Ovary (tissue), 10 donors: ENCODE measurements at places on chromosomes 1 and 21. TPM values are rescaled to one million over a fixed set of nuclear protein-coding genes. Genes with fewer than 3 reads are reported as not detected.

Gene OVAAL
- not detected for total RNA-seq

GRCh38 chr1:7447736-7448135 is 323.4 kb upstream of the VAMP3 start:
- no peaks in the 10 kb centered on the region for H3K36me3 ChIP-seq
- no peak overlapping the region for H3K4me3 ChIP-seq
- H3K27ac ChIP-seq: no peak overlapping the region
- DNase-seq: no peak
- H3K27me3 ChIP-seq: no peaks in the 10 kb centered on the region
- no peaks in the 10 kb centered on the region for H3K4me1 ChIP-seq

GRCh38 chr1:3651026-3651929 is 1.0 kb upstream of the TP73 start:
- H3K27me3 ChIP-seq: peaks cover 12% of the 10 kb centered on the region
- peaks cover 8% of the 10 kb centered on the region for H3K4me1 ChIP-seq

- H3K4me3 ChIP-seq: no peak overlapping the region
- peaks cover 11% of the 10 kb centered on the region for H3K4me1 ChIP-seq
- H3K27me3 ChIP-seq: no peaks in the 10 kb centered on the region
- no peaks in the 10 kb centered on the region for H3K36me3 ChIP-seq
- no peak for DNase-seq
Observed at GRCh38 chr1:12180315-12180714, 13.5 kb downstream of the TNFRSF1B start.

GRCh38 chr1:243286409-243287122 is 30.7 kb downstream of the SDCCAG8 start:
- DNase-seq: no peak
- no peaks in the 10 kb centered on the region for H3K27me3 ChIP-seq
- no peaks in the 10 kb centered on the region for H3K36me3 ChIP-seq
- H3K27ac ChIP-seq: no peak overlapping the region
- no peak overlapping the region for H3K4me3 ChIP-seq
